HEK293T (cell line): ENCODE measurements at places on chromosomes 6 and 20.

- DNase-seq, result no peak
Measured at GRCh38 chr6:106614166-106614565, 15.1 kb downstream of the RTN4IP1 start.

GRCh38 chr6:4280707-4281106 is 145.3 kb upstream of the ECI2 start:
- DNase-seq, result no peak

DNA sequence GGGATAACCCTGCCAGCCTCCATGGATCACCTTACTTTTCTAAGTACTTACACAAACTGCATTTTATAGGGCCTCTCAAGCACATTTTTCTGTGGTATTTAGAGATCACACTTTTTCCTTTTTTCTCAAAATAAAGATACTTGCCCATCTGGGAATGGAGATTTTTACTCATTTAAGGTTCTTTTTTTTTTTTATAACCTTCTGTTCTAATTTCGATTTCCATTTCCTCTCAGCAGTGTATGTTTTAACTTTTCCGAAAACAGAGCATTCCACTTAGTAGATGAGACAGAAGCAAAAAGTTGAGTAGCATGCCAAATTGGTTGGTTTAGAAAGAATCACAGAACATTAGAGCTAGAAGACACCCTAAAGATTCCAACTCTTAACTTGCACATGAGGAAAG is 214.3 kb downstream of the ARHGAP18 start:
- DNase-seq, result no peak

GRCh38 chr6:129647044-129647443 is 62.9 kb downstream of the ARHGAP18 start:
- DNase-seq, result no peak

DNA sequence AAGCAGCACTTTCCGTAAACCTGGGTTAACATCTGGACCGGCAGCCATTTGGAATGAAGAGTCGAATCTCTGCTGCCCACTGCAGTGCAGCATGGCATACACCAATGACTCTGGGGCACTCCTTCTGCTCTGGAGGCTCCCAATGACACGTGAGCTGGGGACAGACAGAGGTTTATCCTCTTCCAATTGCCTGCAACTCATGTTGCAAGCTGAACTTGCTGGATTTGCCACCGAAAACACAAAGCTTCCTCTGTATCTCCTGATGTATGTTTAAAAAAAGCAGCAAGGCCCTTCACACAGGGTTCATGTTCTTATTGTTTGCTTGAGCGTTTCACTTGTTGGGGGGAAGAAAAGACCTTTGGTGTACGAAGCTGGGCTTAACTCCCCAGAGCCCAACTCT is 10.8 kb downstream of the NCOA5 start:
- no peak for DNase-seq
